Thoracic aorta (tissue), 2 donors: ENCODE measurements at places on chromosomes 4 and X.

DNA sequence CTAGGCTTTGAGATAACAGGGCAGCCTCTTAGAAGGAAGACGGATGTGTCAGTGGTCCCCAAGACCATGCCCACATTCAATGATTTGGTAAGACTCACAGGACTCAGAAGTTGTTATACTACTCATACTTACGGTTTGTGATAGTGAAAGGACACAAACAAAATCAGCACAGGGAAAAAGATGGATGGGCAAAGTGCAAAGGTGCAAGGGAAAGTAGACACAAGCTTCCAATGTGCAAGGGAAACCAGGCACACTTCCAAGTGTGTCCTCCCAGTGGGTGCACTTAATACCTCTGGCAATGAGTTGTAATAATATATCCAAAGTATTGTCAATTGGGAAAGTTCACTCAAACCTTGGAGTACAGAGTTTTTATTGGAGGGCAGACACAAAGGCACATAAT, 53.8 kb upstream of the VCX start:
- DNase-seq: no peak

DNA sequence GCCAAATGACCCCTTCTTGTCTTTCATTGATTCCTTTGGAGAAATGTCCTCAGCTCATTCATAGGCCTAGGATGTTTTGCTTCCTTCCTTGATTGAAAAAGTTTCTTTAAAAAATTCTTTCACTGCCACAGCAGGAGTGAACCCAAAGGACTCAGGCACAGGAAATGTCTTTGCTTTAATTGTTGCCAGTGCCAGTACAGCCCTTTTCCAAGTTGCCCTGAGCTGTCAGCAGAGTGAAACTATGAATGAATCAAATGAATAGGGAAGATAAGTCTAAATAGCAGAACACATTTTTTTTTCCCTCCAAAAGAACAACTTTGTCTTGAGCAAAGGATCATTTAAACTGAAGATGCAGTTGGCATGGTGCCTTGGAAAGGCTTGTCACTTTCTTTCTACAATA, 63.8 kb upstream of the SLC4A4 start:
- no peak for DNase-seq

GRCh38 chr4:94635177-94635576, 122.6 kb upstream of the BMPR1B start:
- DNase-seq: no peak

GRCh38 chr4:125388613-125389012, 73.9 kb downstream of the FAT4 start:
- no peak for DNase-seq

- DNase-seq: no peak
Measured at GRCh38 chr4:82989575-82990429, 20.8 kb downstream of the LIN54 start.

DNA sequence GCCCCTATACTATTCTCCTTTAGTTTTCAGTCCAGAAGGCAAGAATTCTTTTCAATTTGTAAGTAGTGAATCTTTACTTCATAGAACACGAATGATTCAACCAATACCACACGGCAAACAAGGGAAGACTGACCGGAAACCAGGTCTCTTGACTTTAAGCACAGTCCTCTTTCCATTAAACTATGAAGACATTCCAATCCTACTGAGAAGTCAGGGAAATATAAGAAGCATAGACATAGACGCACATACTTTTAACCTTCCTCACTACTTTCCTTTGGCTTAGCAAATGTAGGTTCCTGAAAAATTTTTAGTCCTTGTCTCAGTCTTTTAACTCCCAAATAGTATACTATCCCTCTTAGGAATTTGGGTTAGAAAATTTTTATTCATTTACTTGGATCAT, 9.1 kb downstream of the CHRDL1 start:
- no peak for DNase-seq
